ENCODE measurements at places on chromosomes 12 and 14. TPM values are rescaled to one million over a fixed set of nuclear protein-coding genes. Genes with fewer than 3 reads are reported as not detected.
A peak's percentile ranks its signal among the peaks of the same experiment; 100 is the strongest.

The BCL11B gene
- total RNA-seq: 62.1 TPM

DNA sequence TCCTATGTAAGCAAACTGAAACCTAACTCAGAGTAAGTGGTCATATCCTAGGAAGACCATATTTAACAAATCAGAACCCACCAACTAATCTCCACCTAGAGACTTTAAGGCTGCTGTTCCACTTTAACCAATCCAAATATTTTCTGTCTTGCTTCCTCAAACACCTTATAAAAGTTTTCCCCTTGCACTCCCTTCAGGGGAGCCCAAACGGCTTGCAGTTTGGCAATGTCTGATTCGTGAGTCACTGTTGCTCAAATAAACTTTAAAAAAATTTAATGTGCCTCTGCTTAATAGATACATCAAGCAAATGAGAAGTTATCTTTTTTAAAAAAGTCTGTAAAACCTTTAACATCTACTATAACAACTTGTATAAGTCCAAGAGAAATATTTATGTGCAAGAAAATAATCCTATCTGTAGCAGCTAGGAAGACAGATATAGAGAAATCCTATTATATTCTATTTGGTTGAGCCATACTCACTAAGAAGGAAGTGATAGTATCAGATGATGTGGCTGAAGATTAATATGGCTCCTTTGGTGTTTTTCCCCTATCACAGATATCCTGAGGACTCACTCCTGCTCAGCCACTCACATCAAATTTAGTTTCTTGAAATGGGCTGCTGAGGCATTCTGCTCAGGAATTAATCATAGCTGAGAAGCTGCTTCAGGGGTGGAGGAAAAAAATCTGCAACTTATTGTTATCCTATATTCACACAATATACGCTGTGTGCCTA lies 65.1 kb upstream of the DUSP6 start:
- H3K4me1 ChIP-seq: no peaks in the 10 kb centered on the region
- no peak for DNase-seq
- H3K36me3 ChIP-seq: peaks cover 2% of the 10 kb centered on the region
- no peak overlapping the region for H3K27ac ChIP-seq
- no peak overlapping the region for H3K4me3 ChIP-seq

The PRICKLE1 gene
- 0.21 TPM for total RNA-seq

- peaks cover 2% of the 10 kb centered on the region for H3K36me3 ChIP-seq
- DNase-seq: peak; percentile 53
- peaks cover 13% of the 10 kb centered on the region for H3K4me1 ChIP-seq
These were observed 204.7 kb downstream of the EPS8 start for GRCh38 chr12:15584366-15585041.

The TAS2R8 gene
- not detected for total RNA-seq

DNA sequence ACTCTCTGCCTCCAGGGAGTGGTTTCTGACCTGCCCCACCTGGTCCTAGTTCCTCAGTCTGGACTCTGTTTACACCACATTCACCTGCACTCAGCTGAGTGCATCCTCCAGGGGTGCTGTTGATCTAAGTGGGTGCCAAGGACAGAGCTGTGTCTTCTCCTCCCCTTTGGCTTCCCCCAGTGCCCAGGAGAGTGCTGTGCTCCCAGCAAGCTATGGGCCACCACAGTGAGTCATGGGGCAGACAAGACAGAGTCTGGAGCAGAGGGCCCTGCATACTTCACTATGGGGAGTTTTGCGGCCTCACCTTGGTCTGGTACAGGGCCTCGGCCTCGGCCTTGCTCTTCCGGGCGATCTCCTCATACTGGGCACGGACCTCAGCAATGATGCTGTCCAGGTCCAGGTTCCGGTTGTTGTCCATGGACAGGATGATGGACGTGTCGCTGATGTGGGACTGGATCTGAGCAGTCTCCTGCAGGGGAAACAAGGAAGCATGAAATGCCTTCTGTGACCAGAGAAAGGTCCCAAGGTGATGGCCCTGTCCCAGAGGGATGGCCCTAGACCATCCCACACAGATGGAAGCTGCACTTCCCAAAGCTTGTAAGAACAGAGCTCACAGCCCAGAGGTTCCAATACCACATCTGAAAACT lies 4.9 kb downstream of the KRT73 start:
- H3K4me3 ChIP-seq: no peak overlapping the region
- no peaks in the 10 kb centered on the region for H3K27me3 ChIP-seq
- DNase-seq: peak; percentile 42
- no peak overlapping the region for H3K27ac ChIP-seq
- peaks cover 92% of the 10 kb centered on the region for H3K4me1 ChIP-seq
- no peaks in the 10 kb centered on the region for H3K36me3 ChIP-seq

DNA sequence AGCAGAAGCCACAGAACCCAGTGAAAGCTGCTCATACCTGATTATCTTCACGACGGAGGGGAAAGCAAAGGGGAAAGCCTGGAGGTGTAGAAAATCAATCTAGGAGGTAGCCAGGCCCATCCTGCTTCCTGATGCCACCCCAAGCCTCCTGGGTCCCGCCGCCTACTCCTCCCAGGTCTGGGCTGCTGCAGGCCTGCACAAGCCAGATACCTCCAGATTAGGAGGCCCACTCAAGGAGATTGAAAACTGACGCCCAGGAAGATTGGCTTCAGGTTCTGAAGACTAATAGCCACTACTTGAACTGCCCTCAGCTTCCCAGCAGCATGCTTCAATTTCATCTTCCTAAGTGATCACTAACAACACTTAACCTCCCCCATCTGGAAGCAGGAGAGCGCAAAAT lies 87.1 kb downstream of the GCH1 start:
- H3K36me3 ChIP-seq: no peaks in the 10 kb centered on the region
- H3K27me3 ChIP-seq: peaks cover 3% of the 10 kb centered on the region
- H3K4me1 ChIP-seq: no peaks in the 10 kb centered on the region
- no peak overlapping the region for H3K27ac ChIP-seq

DNA sequence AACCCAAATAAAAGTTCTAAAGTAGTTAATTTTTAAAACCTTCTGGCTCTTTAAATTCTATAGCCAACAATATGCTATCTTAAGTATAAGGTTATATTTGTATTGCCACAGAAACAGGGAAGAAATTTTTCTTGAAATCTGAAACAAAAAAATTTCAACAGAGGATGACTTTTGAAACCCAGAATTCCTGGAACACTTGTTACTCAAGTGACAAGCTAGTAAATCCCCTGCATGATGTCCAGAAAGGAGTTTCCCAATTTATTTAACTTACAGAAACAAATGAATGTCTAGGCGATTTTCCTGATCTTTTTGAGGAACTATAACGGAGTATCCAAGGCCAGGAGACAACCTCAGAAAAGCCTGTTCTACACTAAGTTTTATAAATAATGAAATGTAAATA lies 69.6 kb downstream of the SLC41A2 start:
- no peaks in the 10 kb centered on the region for H3K27me3 ChIP-seq
- DNase-seq: no peak
- H3K27ac ChIP-seq: no peak overlapping the region
- H3K36me3 ChIP-seq: peaks cover 1% of the 10 kb centered on the region
- no peak overlapping the region for H3K4me3 ChIP-seq

DNA sequence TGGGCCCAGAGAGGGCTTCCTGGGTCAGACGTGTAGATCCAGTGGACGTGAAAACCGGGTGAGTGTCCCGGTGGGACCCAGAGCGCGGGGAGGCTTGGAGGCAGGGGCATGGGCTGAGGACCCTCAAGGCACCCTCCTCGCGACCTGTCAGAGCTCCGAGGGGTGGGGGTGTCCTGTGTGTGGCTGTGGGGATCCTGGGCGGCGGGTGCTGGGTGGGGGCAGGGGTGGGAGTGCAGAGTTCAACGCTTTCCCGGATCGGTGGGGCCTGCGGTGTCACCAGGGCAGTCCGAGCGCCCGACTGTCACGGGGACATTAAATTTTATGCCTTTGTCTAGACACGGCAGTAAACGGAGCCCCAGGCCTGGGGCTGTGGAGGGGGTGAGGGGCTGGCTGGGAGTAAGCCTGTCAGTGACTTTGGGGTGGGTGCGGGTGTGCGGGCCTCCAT lies 1.0 kb downstream of the TMEM121 start:
- peak overlapping the region; percentile 74 for H3K4me3 ChIP-seq
- H3K27me3 ChIP-seq: peaks cover 10% of the 10 kb centered on the region
- peak overlapping the region; percentile 31 for H3K27ac ChIP-seq
- peaks cover 15% of the 10 kb centered on the region for H3K4me1 ChIP-seq
- no peak for DNase-seq
- H3K36me3 ChIP-seq: peaks cover 6% of the 10 kb centered on the region

DNA sequence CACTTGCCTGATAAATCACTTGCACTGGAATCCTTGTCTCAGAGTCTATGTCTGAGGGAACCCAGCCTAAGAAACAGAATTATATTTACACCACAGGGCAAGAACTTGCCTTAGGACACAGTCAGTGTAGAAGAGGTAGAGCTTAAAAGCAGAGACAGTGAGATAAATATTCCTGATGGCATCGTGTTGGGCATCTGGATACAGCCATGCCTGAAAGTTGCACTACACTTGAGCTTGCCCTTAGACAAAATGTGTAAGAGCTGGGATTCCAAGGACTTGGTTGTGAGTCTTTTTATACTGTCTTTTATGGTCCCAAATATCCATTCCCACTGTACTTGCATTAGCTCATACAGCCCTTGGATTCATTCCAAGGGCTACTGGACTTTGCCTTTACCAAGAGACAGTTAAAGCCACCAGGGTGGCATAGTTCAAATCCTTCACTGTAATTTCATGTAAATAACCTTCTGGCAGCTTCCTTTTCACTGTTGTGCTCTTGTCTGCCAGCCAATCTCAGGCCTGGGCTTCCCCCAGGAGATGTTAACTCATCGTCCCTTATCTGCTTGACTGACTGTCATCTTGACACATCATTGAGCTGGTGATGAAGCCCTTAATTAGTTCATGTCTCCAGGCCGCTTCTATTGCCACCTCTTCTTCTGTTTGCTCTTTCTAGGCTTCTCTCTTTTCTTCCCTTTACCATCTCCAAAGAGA lies 577.9 kb upstream of the TBX3 start:
- H3K36me3 ChIP-seq: no peaks in the 10 kb centered on the region
- no peaks in the 10 kb centered on the region for H3K27me3 ChIP-seq
- no peak for DNase-seq
- H3K27ac ChIP-seq: no peak overlapping the region

The LRP1 gene
- total RNA-seq: 2.7 TPM

The FOXG1 gene
- total RNA-seq: not detected

GRCh38 chr14:38992067-38992844 lies 110.8 kb downstream of the SEC23A start:
- DNase-seq: no peak
- H3K4me1 ChIP-seq: peaks cover 10% of the 10 kb centered on the region
- no peak overlapping the region for H3K4me3 ChIP-seq
- no peaks in the 10 kb centered on the region for H3K36me3 ChIP-seq

- no peaks in the 10 kb centered on the region for H3K4me1 ChIP-seq
- H3K36me3 ChIP-seq: no peaks in the 10 kb centered on the region
- no peak overlapping the region for H3K4me3 ChIP-seq
- no peak overlapping the region for H3K27ac ChIP-seq
These were observed 151.5 kb downstream of the AACS start for GRCh38 chr12:125216756-125217155.
